Left renal pelvis (tissue), 4 donors: ENCODE measurements at places on chromosomes 5 and 9. TPM values are rescaled to one million over a fixed set of nuclear protein-coding genes. Genes with fewer than 3 reads are reported as not detected.

GRCh38 chr9:15612962-15613361 is 60.1 kb downstream of the CCDC171 start:
- no peak for DNase-seq

- no peak for DNase-seq
These were observed 55.9 kb downstream of the NSUN2 start for GRCh38 chr5:6576861-6577501.

- no peak for DNase-seq
These were observed 93.2 kb upstream of the CPEB4 start for GRCh38 chr5:173794901-173795416.

The C5orf52 gene
- not detected for polyA plus RNA-seq

GRCh38 chr5:113197456-113198200 is 221.0 kb downstream of the DCP2 start:
- DNase-seq, result no peak

The SPINK1 gene
- 0.89 TPM for polyA plus RNA-seq

GRCh38 chr9:125942125-125942524 is 195.0 kb downstream of the PBX3 start:
- DNase-seq, result no peak

DNA sequence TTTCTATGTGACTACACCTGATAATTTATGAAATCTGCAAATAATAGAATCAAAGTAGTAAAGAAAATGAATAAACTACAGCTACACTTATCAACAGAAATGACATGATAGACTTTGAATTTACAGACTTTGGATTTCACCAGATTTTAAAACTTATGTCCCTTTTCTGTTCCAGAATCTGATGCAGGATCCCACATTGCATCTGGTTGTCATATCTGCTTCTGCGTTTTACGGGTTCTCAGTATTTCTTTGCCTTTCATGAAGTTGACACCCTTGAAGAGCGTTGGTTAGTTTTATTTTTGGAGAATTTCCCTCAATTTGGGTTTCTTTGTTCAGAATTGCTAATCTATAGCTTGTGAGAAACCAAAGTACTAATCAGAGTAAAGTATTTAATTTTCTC is 174.9 kb upstream of the ADCY2 start:
- DNase-seq, result no peak

- no peak for DNase-seq
These were observed 119.1 kb upstream of the TBC1D2 start for GRCh38 chr9:98374385-98375051.

DNA sequence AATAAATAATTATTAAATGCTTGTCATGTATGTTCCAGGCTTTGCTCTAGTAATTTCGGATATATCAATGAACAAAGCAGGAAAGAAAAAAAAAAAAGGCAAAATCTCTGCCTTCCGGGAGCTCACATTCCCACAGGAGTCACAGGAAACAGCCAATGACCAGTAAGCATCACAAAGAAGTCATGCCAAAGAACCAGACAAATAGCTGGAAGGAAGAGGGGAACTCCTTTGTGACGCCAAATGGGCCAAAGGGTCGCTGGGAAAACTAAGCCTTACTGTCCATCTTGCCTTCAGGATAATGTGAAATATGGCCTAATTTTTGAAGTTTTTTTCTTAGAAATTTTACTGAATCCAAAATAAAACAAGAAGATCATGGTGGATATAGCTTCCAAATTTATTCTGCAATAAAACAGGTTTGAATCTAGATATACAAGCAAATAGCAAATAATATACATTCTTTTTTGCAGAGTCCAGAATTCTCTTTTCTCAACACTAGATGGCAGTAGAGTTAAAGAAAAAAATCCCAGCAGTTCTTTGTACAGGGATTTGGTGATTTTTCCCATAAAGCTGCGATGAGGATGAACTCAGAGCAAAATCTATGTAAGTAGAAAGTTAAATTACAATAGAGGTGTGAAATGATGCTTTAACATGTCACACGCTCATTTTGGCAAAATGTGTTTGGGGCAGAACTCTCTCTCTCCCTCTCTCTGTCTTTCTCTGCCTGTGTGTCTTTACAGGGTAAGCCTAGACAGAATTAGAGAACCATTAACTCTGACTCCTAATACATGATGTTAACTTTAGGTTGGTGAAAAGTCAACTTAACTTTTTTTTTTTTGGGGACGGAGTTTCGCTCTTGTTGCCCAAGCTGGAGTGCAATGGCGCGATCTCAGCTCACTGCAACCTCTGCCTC is 60.0 kb upstream of the TUT7 start:
- no peak for DNase-seq

The SOWAHA gene
- 4.5 TPM for polyA plus RNA-seq

The IFNA13 gene
- not detected for polyA plus RNA-seq

GRCh38 chr5:58184910-58185309 is 275.0 kb downstream of the PLK2 start:
- no peak for DNase-seq

The WDR38 gene
- 0.27 TPM for polyA plus RNA-seq

- DNase-seq, result no peak
These were observed 58.9 kb downstream of the DOCK2 start for GRCh38 chr5:169695919-169696490.

DNA sequence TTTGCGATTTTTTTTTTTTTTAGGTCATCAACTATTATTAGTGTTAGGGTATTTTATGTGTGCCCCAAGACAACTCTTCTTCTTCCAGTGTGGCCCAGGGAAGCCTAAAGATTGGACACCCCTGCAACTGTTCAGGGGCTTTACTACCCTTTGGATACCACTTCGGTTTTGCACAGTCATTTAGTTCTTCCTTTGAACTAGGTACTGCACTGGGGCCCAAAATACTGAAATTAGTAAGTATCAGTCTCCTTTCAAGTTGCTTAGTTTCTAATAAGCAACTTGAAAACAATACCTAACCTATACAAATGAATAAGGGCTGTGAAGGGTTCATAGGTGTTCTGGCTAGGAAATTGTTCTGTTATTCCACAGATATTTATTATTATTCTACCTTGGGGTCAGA is 45.3 kb downstream of the CWC27 start:
- no peak for DNase-seq

DNA sequence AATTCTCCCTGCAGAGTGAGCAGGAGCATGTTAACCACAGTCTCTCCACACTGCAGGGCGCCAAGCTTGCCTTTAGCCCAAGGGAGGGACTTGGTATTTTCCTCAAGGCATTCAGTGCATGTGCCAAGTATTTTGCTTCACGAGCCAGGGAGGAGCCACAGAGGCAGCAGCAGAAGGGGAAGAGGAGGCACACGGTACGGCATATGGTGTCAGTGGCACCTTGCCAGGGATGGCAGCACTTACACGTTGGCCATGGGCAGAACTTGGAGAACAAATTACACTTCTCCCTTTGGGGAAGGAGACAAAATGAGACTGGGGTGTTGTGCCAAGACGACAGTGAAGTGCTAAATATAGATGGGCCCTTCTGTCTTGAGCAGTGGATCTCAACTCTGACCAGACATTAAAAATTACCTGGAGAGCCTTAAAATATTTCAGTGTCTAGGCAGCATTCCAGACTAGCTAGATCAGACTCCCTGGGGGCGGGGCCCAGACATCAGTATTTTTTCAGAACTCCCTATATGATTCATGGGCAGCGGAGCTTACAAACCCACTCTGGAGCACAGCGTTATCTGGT is 155.8 kb downstream of the DRD1 start:
- no peak for DNase-seq

The FOXD4L6 gene
- polyA plus RNA-seq, result 0.08 TPM

DNA sequence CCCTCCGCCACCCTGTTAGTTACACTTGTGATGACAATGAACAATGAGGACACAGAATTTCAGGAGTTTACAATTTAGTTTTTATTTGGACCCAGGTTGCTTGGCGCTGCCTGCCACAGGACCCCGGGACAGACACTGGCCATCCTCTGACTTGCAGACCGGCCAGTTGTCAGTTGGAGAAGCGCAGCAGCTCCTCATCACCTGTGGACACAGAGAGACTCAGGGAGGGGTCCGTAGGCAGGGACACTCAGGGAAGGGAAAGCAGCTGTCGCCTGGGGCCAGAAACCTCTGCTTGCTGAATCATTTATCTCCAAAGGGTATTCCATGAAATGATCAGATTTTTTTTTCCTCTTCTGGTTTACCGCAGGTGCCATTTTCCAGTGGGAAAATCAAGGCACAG is 18.0 kb downstream of the AMBP start:
- DNase-seq, result no peak

DNA sequence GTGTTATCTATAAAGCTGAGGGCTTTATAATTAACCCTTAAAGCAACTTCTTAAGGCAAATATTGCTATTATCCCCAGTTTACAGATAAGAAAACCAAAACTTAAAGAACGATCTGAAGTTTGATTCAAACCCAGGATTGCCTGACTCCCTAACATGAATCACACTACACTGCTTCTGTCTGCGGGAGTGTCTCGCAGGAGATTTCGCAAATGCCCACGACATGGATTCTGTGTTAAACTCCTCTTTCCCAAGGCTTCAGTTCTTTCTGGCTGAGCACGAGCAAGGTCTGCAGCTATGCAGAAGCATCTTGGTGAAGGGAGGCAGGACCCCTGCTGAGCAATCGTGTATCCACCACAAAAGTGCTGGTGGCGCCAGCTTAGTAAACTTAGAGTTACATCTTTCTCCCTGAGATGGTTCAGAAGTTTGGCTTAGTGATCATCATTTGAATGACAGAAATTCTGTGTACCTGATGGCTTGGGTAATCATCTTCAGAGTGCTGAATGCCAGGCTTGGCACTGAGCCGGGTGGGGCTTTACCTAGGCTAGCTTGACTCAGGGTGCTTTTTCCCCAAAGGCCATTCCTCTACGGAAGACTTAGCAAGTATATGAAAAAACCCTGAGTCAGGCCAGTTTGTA is 81.4 kb upstream of the PIK3R1 start:
- no peak for DNase-seq

The TPPP gene
- 3.9 TPM for polyA plus RNA-seq
